ENCODE measurements at places on chromosomes 12 and 14. TPM values are rescaled to one million over a fixed set of nuclear protein-coding genes. Genes with fewer than 3 reads are reported as not detected.

The CCDC196 gene
- total RNA-seq: not detected

The CCDC88C gene
- total RNA-seq: 18.9 TPM

The CLEC4D gene
- total RNA-seq: not detected

The EGLN3 gene
- total RNA-seq: 18.0 TPM

The FAM90A1 gene
- total RNA-seq: not detected

The CD4 gene
- total RNA-seq: 0.23 TPM

The NUBPL gene
- 10.1 TPM for total RNA-seq

The ADAMTS20 gene
- total RNA-seq: not detected

The PTPRO gene
- total RNA-seq: 0.21 TPM

The LTBR gene
- total RNA-seq: 197 TPM

The C14orf39 gene
- 1.3 TPM for total RNA-seq

The ASIC1 gene
- total RNA-seq: 5.9 TPM

The TCL1B gene
- not detected for total RNA-seq

The GPR137C gene
- total RNA-seq: not detected

The FGF23 gene
- total RNA-seq: not detected

The MLH3 gene
- 8.3 TPM for total RNA-seq

The FOXM1 gene
- total RNA-seq: 20.9 TPM

The MGST1 gene
- 276 TPM for total RNA-seq

The CRIP2 gene
- 186 TPM for total RNA-seq

The INSM2 gene
- total RNA-seq: not detected

The WNT5B gene
- total RNA-seq: 8.7 TPM

The GLIPR1L1 gene
- not detected for total RNA-seq

The CEP170B gene
- 35.4 TPM for total RNA-seq

The KRT85 gene
- total RNA-seq: not detected

The RBP5 gene
- total RNA-seq: not detected

The GALNT8 gene
- not detected for total RNA-seq

The CIT gene
- 12.4 TPM for total RNA-seq

The PRKD1 gene
- 0.71 TPM for total RNA-seq

The SYT10 gene
- not detected for total RNA-seq

The AQP6 gene
- total RNA-seq: 0.14 TPM

The VASH1 gene
- total RNA-seq: 1.3 TPM

The TAS2R9 gene
- total RNA-seq: not detected

The NEK9 gene
- total RNA-seq: 14.5 TPM

The SSPN gene
- total RNA-seq: 3.2 TPM

The FBXL14 gene
- 5.7 TPM for total RNA-seq

The TC2N gene
- total RNA-seq: 20.7 TPM

The C12orf42 gene
- total RNA-seq: not detected

The EMP1 gene
- 181 TPM for total RNA-seq

The CISTR gene
- not detected for total RNA-seq

The KERA gene
- total RNA-seq: not detected

The CATSPERB gene
- total RNA-seq: 1.6 TPM

The AQP2 gene
- not detected for total RNA-seq

The CD163L1 gene
- total RNA-seq: not detected

The LRIG3 gene
- total RNA-seq: 57.9 TPM

The MLEC gene
- 53.7 TPM for total RNA-seq

The RAB21 gene
- 13.0 TPM for total RNA-seq

The RNASE2 gene
- not detected for total RNA-seq

The KRT82 gene
- not detected for total RNA-seq

The CELA1 gene
- total RNA-seq: not detected

The SERPINA9 gene
- not detected for total RNA-seq

The PTPRQ gene
- total RNA-seq: not detected

The INHBE gene
- 0.21 TPM for total RNA-seq

The PRORP gene
- 55.0 TPM for total RNA-seq

The C12orf54 gene
- total RNA-seq: 2.6 TPM

The FAM186B gene
- total RNA-seq: 0.07 TPM

The VDR gene
- total RNA-seq: 16.8 TPM
